ENCODE measurements at places on chromosomes 6 and 20.

DNA sequence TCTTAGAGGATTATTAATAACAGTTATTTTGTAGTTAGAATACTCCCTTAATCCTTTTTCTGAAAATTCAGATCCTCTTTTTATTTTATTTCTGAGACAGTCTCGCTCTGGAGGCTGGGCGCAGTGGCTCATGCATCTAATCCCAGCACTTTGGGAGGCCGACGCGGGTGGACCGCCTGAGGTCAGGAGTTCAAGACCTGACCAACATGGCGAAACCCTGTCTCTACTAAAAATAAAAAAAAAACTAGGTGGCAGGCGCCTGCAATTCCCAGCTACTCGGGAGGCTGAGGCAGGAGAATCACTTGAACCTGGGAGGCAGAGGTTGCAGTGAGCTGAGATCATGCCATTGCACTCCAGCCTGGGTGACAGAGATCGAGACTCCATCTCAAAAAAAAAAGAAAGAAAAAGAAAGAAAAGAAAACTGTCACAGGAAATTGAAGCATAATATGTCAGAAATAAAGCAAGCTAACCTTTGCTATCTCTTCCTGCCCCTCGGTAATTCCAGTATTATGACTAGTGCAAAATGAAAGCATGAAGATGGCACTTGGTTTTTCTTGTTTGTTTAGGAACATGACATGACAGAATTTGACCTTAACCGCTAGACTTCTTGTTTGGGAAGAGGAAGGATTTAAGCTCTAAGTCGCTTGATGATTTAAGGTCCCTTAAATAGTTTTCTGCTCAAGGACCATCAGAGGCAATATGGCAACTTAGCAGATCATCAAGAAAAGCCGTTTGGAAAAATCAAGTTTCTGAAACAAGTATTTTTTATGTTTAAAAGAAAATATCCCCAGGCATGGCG, 1.8 kb upstream of the RBM39 start:
- no peak for DNase-seq

DNA sequence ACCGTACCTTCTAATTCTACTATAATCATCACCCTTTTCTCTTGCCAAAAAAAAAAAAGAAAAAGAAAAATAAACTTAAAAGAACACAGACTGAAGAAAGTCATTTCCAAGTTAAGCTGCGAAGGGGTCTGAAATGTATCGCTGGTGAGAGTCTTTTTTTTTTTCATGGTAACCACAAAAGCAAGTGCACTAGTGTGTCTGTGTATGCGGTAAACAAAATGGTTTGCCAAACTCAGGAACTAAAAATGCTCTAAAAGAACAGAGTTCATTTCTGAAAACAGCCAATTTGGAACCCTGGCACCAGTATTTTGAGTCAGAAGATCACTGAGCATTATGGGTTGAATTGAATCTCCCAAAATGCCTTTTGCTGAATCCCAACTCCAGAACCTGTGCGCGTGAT, 46.6 kb downstream of the CDH4 start:
- no peak for DNase-seq

GRCh38 chr6:160978141-160978901, 13.2 kb upstream of the MAP3K4 start:
- no peak for DNase-seq

DNA sequence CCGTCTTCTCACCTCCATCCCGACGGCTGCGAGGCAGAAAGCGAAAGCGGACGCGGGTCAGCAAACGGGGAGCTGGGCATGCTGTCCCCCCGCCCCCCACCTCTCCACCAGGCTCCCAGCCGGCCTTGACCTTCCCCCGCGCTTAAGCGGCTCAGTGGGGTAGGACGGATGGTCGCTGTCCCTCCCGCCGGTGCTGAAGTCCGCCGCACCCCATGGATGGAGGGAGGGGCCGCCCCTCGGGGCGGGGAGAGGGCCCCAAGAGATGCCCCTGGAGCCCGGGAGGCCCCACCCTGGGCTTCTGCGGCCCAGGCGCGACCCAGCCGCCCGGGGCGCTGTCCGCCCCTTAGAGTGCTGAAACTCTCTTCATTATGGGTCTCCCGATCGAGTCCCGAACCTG, at the start of gene KCNB1:
Gene KCNB1, minus strand, starts transcription at position 48 of the 397 bp plus-strand sequence. CDS start 188 bp downstream, outside the sequence.
- peak; percentile 59 for DNase-seq

- DNase-seq: no peak
Observed at GRCh38 chr6:150380256-150380655, 11.4 kb downstream of the IYD start.

DNA sequence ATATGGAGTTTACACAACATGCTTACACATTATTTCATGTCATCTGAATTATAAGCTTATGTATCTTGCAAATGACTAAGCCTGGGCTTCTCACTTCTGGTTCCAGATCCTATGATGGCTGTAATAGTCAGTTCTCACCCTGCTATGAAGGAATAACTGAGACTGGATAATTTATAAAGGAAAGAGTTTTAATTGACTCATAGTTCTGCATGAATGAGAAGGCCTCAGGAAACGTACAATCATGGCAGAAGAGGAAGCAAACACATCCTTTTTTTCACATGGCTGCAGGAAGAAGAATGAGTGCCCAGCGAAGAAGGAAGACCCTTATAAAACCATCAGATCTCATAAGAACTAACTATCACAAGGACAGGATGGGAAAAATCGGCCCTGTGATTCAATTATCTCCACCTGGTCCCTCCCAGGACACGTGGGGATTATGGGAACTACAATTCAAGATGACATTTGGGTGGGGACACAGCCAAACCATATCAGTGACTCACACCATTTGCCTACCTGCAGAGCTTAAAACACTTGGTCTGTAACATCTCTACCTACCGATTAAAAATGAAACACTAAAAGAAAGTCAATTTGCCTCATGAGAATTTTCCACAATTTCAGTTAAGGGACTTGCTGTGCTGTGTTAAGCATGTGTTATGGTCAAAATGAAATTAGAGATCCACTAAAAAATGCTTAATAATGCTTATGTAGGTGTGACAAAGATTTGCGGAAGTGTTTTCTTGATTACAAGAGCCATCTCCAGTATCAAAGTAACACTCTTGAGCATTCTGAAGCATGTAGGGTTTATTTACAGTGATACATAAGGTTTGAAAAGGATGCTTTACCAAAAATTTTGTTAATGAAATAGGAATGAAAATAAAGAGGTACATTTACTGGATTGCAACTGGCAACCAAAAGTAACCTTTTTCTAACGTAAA, 2.2 kb upstream of the RWDD1 start:
- DNase-seq: no peak

- no peak for DNase-seq
Observed at GRCh38 chr6:143022587-143022986, 38.1 kb upstream of the AIG1 start.

GRCh38 chr6:90644492-90644891, 57.6 kb upstream of the MAP3K7 start:
- no peak for DNase-seq

- DNase-seq: no peak
Observed at GRCh38 chr20:33318096-33318429, 35.0 kb downstream of the BPIFB1 start.

- DNase-seq: no peak
Observed at GRCh38 chr20:33862709-33863403, 51.7 kb downstream of the CHMP4B start.

GRCh38 chr20:15162079-15162647, 824.8 kb upstream of the FLRT3 start:
- no peak for DNase-seq

GRCh38 chr6:133404151-133404550, 163.0 kb downstream of the EYA4 start:
- no peak for DNase-seq

DNA sequence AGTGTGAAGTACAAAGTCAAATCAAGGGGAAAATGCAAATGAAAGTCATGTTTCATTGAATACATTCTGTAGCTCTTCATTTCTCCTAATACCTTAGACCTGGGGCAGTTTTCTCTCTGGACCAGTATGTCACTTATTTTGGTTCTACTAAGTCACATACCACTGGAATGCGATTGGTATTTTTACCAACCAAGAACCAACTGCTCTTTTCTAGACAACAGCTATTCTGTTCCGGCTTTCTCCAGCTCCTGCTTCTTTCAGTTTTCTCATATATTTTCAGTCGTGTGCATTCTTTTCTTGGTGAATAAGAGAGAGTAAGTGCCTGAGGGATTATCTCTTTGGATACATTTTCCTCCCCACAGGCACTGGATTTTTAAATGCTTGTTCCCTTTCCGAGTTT, 39.2 kb upstream of the SPACA1 start:
- DNase-seq: no peak

Measured in left renal pelvis (tissue), 4 donors.